ENCODE measurements at places on chromosomes 3 and 15. TPM values are rescaled to one million over a fixed set of nuclear protein-coding genes. Genes with fewer than 3 reads are reported as not detected.

Gene CCDC33
- not detected for total RNA-seq

Gene TMEM202
- total RNA-seq, result not detected

Gene SCAANT1
- total RNA-seq, result not detected

Gene LACTB
- total RNA-seq, result 8.3 TPM

Gene NPTN
- 36.6 TPM for total RNA-seq

Gene LRRC31
- not detected for total RNA-seq

Gene TEX264
- total RNA-seq, result 42.7 TPM

Gene TEX55
- total RNA-seq, result not detected

DNA sequence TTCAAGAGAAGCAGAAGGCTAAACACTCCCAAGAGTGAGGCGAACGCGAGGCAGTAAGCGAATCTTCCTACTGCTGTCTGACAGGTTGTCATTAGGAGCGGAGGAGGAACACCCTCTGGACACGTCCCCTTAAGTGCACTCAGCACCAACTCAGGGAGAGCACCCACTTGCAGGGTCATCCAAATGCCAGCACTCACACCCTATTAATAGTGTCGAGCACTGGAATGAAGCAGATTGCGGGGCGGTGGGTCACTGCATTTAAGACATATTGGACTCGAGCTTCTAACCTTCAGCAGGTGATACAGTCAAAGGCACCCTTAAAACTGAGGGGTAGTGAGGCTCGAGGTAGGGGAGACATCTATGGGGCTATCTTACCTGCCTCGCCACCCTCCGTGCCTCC, 28.7 kb downstream of the SH3BP5 start:
- DNase-seq, result no peak

GRCh38 chr3:50599115-50599715, 12.4 kb downstream of the CISH start:
- no peak for DNase-seq

- no peak for DNase-seq
Observed at GRCh38 chr3:180401226-180401625, 200.7 kb upstream of the TTC14 start.

DNA sequence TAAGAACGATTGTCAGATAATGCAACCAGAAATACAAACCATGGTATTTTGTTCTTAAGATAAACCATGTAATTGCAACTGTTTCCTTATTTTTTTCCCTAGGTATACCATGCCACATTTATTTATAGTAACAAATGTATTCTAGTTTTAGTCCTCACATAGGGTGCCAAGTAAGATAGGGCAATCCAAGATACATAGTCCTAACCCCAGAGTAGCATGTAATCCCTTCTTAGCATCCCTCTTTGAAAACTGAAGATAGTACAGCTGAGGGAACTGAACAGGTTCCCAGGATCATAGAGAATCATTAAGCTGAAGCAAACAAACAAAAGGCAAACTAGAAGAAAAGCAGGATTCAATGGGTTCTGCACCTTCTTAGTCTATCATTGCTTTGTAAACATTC, 24.8 kb downstream of the TRNT1 start:
- no peak for DNase-seq

- no peak for DNase-seq
Observed at GRCh38 chr15:62896380-62896866, 146.1 kb upstream of the TPM1 start.

GRCh38 chr3:172914854-172915253, 164.3 kb downstream of the ECT2 start:
- DNase-seq, result no peak

- DNase-seq, result no peak
Observed at GRCh38 chr3:144058713-144059112, 87.1 kb downstream of the DIPK2A start.

- no peak for DNase-seq
Observed at GRCh38 chr15:83358972-83359564, 74.6 kb upstream of the BNC1 start.

DNA sequence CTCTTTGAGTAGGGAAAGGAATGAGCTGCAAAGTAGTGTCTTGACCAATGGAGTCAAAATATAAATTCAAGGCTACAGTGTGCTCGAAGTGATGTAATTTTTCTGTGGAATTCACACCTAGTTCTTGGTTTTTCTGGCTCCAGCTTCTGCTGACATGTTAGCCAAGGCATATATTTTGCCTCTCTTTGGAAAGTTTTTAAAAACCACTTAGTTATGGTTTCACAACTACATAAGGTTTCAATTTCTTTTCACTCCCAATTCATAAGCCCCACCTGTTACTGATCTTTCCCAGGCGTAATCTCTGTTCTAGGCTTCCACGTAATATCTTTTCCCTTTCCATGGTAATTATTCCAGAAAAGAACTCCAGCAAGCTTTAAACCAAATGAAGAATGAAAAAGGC, 46.9 kb downstream of the GADL1 start:
- no peak for DNase-seq

GRCh38 chr15:71278989-71279756, 163.9 kb downstream of the THSD4 start:
- DNase-seq, result no peak

DNA sequence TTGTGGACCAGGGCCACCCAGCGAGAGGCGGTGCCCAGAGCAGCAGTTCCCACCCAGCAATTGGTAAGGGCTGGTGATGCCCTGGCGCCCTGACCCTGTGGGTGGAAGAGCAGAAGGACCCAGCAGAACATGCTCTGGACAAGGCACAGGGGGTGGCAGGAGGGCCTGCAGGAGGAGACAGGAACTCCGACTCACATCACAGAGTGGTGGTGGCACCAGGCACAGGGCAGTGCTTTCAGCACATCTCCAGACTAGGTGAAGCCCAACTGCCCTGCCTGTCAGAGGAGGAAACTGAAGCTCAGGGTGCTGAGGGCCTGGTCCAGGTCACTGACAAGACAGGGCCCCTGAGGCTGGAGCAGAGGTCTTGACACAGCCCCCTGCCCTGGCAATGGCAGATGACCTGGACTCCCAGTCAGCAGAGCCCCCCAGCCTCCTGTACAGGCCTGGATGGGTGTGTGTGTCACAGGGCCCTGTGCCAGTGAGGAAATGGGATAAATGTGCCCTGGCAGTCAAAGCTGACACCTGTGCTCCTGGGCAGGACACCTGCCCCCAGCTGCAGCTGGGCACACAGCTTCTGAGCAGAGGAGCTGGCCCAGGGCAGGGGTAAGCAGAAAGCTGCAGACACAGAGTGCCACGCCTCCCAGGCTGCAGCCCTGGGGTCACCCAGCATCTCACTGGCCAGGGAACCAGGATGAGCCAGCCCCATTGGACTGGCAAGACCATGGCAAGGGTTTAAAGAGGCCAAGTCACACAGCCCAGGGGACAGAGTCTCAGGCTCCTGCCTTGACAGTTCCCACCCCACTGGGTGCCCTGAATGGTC, 11.4 kb downstream of the KLF15 start:
- DNase-seq, result no peak

GRCh38 chr3:184155644-184156521, 706 bp downstream of the DVL3 start:
- DNase-seq, result peak; percentile 50

- no peak for DNase-seq
Observed at GRCh38 chr3:160792540-160792939, 36.5 kb downstream of the PPM1L start.

DNA sequence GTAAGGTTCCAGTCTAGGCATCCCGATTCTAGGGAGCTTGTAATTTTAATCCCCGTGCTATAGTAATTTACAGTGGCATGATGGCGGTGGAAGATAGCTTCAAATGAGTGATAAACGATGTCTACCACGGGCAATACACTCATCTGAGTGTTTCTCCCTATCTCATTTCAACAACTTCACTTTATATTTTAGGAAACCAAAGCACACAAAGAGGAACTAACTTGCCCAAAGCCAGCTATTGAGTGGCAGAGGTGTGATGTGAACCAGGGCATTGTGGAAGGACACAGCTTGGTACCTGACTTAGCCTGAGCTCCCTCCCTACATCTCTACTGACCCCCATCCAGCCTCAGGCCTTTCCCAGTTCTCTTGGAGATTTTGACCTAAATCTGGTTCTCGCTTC, 16.9 kb upstream of the FILIP1L start:
- DNase-seq, result no peak

GRCh38 chr3:143977341-143978262, 6.0 kb downstream of the DIPK2A start:
- no peak for DNase-seq

GRCh38 chr15:22780267-22780666, 6.2 kb upstream of the NIPA1 start:
- no peak for DNase-seq

DNA sequence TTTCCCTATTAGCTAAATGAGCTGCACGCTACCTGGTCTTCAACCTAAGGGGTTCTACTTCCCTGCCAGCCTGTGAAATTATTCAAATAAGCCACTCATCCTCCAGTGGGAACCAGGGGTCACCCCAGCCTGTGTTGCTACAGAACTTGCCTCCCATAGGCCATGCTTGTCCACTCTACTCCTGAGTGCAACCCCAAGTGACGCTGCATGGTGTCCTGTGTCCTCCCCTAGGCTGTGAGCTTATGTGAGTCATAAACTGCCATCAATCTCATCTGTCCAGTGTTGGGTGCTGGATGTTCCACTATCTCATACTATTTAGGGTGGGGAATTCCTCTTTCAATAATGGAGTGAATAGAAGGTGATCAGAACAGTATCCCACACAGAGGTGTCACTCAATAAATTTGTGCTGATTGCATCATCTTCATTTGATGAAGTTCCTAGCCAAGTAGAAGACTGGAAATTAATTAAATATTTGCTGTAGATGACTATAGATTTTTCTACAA, 49.8 kb upstream of the SSR3 start:
- DNase-seq, result no peak

DNA sequence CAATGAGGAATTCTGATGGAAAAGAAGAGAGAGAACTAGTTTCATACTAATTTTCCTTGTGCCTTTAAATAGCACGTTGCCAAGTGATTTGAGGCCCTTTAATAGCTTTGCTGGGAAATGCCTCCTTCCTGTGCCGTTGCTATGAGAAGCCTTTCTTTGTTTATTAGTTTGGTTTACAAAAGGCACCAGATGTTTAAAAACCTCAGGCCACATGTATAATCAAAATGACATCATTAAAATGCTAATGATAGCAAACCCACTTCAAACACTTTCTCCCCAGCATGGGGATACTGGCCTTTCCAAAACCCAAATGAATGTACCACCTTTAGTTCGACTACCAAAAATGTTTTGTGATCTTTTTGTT, 50.0 kb upstream of the TBC1D23 start:
- DNase-seq, result no peak

DNA sequence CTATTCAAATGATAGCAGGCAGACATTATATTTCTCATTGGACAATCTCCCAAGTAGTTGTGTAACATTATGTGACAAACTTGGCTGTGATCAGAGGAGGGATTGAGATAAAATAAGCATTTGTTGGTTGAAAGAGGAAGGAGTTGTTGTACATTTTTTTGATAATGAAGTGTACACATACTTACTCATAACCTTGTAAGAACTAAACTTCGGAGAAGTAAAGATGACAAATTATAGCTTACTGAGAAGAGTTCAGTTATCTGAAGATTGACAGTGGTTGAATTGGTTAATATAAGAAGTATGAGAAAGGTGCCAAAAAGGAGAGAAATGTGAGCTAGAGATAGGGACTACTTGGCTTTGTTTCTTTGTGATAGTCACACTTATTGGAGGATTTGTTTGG, 32.6 kb downstream of the STT3B start:
- DNase-seq, result no peak

Measured in OCI-LY7 (cell line).